ENCODE measurements at places on chromosomes 11 and 22.

- no peak for DNase-seq
Measured at GRCh38 chr11:35365961-35366360, 53.4 kb downstream of the SLC1A2 start.

DNA sequence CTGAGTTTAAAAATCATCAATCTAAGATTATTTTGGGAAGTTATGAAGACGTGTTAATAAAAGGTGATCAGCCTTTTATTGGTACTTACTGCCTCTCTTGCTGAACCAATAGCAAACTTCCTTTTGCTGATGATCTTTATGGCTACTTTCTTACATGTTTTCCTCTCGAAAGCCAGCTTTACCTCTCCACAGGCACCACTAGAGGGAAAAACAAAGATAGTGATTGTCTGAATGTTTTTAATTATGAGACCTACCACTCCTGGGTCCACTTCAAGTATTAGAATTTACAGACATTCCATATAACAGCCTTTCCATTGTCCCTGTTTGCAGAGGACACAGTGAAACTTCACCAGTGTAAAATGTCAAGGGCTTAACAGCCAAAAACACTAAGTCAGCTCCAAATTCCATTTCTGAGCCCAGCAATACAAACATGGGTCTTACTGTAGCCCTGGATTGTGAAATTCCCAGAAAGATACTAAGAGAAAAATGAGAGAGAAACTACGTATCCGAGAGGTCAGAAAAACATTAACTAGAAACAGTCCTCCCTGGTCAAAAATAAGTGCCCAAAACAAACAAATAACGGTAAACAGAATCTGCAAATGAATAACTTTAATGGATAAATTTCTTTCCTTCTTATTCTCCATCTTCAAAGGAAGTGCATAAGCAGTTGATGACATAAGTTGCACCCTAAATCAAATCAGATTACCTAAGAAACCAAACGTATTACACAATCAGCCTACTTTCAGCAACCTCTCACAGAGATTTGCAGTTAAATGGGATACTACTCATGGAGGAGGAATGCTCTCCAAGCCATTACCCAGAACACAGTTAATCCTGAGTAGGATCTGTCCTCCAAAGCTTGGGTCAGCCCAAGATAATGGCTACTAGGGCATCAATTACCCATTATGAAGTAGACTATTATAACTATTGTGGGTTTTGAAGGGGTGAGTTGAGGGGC is 29.5 kb downstream of the CHEK2 start:
- no peak for DNase-seq

DNA sequence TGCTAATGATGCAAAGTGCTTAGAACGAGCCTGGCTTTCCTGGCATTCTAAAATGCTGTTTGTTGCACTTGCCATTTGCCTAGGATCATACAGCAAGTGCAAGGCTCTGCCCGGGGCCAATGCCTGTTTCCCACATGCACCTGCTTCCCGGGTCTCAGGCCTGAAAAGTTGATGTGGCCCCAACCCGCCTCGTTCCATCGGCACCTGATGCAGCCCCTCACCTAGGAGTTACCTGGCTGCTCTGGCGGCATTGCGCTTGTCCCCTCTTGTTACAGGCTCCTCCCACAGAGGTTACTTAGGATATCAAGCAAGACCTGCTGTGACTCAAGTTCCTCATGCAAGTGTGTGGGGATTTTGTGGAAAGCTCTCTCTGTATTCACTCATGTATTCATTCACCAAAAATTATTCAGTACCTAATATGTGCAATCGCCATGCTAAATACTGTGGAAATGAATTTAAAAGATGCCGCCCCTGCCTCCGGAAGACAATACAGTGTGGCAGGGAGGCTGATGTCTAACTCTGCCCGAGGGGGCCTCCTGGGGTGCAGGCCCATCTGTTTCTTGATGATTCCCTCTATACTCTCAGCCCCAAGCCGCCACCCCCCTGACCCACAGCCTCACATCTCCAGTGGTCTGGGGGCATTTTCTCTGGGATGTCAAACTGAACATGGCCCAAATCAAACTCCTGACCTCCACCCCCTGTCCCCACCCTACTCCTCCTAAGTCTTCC is 184.5 kb downstream of the EFCAB6 start:
- DNase-seq: no peak

GRCh38 chr11:47915783-47916182 is 64.6 kb upstream of the PTPRJ start:
- no peak for DNase-seq

- peak; percentile 38 for DNase-seq
Measured at GRCh38 chr11:61021661-61022212, 50.3 kb downstream of the CD6 start.

DNA sequence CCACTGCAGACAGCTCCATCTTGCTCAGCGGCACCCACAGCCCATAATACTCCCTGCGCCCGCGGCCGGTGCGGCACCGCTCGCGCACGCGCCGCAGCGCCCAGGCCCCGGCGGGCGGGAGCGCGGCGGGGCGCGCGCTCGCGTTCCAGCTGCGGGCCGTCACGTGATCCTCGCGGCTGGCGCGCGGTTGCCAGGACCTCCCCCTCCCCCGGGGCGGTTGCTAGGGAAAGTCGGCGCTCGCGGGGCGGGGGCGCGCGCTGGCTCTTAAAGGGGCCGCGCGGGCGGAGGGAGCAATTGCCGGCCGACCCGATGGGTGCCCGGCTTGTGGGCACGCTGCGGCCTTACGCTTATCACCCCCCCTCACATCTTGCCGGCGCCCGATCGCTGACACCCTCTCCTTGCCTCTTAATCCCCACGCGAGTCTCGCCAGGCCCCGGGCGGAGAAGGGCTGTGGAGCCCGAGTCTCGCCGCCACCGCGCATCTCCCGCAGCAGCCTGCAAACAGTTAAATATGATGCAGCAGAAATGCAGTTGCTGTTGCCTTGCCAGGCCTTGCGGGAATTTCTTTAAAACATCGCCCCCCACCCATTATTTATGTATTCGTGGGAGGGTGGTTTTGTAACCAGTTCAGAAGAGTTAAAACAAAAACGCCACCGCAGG is at the start of gene CBX6:
CBX6 (minus strand) TSS at position 45 of the 659 bp plus-strand sequence; CDS start at position 19, 26 bp downstream.
- peak; percentile 99 for DNase-seq

- DNase-seq: peak; percentile 59
Measured at GRCh38 chr11:2100361-2101170, 38.6 kb downstream of the IGF2 start.

DNA sequence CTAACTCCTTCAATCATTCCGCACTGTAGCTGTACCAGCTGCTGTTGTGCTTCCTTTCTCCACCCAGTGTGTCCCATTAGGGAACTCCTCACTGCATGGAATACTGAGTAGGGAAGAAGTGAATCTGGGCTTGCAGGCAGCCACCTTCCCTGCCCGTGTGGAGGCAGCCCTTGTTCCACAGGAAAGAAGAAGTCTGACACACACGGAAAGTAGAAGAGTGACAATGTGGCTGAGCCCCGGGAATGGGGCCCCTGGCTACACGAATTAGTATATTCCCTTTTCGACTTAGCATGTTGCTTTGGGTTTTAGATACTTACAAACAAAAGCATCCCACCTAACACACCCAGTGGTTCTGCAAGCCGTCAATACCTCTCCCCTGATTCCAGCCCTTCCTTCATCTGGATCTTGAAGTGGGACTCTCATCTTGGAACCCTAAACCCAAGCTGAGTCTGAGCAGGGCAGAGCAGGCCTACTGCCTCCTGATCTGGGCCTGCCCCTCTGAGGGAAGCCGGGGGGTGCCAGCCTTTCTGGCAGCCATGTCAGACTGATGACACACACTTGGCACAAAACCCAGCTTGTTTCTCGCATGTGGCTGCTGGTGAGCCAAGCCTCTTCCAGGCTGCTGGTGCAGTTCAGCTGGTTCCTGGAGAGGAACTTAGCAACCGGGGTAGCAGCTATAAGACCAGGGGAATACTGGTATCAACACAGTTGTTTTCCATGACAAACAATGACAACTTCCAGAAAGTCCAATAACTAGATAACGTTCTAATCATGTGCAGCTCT is 71.6 kb downstream of the C11orf58 start:
- no peak for DNase-seq
